NCI-H187 treated with DMSO at 0.1 percent for 48 hours (cell line): ENCODE measurements at places on chromosomes 11 and 22.

DNA sequence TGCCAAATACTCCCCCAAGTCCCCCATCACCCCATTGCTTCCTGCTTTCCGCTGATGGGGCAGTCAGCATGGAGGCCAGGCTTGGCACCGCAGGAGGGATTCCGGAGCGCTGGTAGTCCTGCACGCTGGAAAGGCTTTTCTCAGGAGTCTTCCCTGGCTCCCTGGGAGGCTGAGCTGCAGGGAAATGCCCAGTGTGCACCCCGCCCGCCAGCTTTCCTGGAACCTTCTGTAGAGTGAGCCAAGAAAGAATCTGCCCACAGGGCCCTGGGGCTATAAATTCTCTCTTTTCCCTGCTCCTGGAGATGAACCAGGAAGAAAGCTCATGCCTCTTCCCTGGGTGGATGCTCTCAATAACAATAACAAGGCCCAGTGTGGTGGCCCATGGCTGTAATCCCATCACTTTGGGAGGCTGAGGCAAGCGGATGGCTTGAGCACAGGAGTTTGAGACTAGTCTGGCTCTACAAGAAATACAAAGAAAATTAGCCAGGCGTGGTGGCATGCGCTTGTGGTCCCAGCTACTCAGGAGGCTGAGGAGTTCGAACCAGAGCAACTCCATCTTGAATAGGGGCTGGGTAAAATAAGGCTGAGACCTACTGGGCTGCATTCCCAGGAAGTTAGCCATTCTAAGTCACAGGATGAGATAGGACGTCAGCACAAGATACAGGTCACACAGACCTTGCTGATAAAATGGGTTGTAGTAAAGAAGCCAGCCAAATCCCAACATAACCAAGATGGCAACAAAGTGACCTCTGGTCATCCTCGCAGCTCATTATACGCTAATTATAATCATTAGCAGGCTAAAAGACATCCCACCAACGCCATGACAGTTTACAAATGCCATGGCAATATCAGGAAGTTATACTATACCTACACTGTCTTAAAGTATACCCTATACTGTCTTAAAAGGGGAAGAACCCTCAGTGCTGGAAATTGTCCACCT, 46.4 kb upstream of the FTH1 start:
- no peak for DNase-seq

GRCh38 chr11:108135845-108136544, 14.6 kb downstream of the ACAT1 start:
- no peak for DNase-seq

GRCh38 chr11:47251751-47252150, 3.1 kb upstream of the ACP2 start:
- no peak for DNase-seq

DNA sequence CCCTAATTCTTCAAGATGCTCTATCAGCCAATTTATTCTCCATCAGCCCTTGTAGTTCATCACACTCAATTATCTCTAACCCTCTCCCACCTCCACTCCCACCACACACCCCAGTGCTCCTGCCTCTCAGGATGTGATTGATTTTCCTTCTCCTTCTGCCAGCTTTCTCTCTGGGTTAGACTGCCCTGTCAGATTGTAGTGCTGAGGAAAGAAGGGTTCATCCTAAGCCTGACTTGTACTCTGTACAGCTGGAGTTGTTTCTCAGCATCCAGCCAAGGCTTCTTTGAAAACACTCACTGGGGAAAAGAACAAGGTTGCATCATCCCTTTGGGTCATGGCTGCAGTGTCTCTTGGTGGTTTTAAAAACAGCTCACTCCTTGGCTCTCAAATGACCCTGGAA, 61.2 kb downstream of the CECR2 start:
- DNase-seq, result no peak

- no peak for DNase-seq
Measured at GRCh38 chr11:47415949-47416472, 7.6 kb downstream of the SLC39A13 start.
